ENCODE measurements at places on chromosomes 6 and 20.

GRCh38 chr6:26646074-26646473 is 13.5 kb downstream of the ZNF322 start:
- no peak for DNase-seq

GRCh38 chr6:119204719-119205118 is 126.3 kb upstream of the FAM184A start:
- no peak for DNase-seq

DNA sequence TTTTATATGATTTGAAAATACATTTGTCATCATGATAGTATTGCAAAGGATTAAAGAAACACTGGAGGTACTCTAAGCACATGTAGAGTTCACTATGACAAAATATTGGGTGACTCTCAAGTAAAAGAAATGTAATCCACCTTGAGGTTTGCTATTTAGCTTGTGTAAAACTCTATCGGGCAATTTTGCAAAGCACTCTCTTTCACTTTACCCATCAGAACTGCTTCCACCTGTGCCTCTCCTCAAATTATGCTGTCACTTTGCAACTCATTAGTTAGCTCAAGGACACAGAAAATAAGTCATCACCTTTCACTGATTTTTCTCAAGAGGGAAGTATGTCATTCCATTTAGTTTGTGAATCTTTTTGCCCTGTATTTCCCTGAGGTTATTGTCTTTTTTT is 14.0 kb downstream of the TRDN start:
- DNase-seq: no peak

DNA sequence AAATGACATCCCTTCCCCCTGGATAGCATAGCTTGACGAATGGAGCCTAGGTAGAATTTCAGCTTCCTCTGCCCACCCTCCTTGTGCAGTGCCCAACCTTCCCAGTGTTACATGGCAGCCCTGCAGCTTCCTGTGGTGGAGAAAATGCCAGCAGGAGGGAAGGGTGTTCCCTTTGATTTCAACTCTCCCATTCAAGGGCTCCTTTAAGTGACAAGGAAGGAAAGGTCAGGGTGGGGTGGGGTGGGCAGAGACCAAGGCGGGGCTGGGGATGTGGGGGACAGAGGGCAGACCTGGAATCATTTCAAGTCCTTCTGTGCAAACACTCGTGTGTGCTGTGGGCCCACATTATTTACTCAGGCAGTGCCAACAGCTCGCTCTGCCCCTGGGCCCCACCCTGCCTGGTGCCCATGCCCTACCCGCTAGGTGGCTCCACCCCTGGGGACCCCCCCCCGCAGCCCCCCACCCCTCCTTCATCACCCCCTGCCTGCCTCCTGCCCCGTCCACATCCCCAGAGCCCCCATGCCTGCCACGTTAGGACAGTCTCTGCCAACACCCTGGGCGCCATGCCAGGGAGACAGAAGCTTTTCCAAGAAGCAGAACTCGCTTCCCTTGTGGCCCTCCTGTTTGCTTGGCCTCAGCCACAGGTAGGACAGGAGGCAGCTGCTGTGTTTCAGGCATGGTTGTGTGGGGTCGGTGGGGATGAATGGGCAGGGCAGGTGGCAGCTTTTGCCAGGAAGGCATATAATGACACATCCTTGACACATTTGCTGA is 9.4 kb downstream of the SPDEF start:
- no peak for DNase-seq

GRCh38 chr6:134106702-134107101 is 54.3 kb upstream of the SLC2A12 start:
- DNase-seq: no peak
